ENCODE measurements at places on chromosomes 6 and 20.

- no peak for DNase-seq
Measured at GRCh38 chr6:15882915-15883314, 220.1 kb upstream of the DTNBP1 start.

DNA sequence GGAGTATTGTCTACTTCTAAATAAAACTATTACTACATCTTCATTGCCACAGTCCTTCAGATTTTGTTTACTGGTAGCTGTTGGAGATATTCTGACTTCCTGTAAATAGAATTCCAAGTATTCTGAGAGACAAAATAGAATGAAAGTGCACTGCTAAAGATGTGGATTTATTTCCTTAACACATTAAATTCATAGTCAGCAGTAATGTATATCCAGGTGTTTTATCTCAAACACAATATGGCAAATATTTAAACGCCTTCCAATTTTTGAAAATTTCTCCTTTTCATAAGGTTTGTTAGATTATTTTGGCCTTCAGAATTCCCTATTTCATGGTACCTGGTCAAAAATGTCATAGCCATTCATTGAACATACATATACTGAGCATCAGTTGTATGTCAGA is 84.3 kb upstream of the MEI4 start:
- DNase-seq: no peak

DNA sequence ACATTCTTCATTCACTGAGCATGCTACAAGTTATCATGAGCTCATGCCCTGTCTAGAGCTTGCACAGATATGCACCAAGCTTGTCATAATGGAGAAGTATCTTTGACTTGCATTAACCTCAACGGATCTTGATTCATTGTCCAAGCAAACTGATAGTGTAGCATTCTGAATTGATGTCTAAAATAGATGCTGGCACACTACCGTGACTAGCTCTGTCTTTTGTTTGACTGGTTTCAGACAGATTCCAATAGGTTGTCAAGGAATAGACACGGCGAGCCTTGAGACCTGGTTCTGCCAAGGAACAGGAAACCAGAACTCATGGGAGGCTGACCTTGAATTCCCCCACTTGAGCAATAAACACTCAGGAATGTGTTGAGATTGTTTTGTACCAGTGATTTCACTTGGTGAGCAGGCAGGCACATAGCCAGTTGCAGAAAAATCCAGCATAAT is 1153.1 kb upstream of the GJE1 start:
- DNase-seq: no peak

DNA sequence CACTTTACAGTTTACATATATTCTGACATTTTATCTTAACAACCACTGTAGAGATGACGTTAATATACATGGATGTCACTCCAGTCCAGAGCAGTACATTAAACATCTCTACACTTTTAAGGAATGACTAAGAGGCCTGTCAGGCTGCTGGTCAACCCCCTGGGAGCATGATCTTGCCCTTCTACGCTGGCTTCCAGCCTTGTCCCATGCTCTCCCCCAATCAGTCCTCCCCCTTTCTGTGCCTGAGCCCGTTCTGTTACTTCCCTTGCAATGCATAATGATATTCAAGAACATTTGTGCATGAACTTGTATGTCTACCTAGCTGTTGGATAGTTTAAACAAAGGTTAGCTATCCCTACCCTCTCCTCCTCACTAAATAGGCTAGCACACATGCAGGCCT is 40.5 kb upstream of the PLCB4 start:
- DNase-seq: no peak

GRCh38 chr6:70813885-70814284 is 143.0 kb downstream of the B3GAT2 start:
- DNase-seq: no peak

GRCh38 chr6:52426667-52427066 is 6.5 kb downstream of the EFHC1 start:
- no peak for DNase-seq

DNA sequence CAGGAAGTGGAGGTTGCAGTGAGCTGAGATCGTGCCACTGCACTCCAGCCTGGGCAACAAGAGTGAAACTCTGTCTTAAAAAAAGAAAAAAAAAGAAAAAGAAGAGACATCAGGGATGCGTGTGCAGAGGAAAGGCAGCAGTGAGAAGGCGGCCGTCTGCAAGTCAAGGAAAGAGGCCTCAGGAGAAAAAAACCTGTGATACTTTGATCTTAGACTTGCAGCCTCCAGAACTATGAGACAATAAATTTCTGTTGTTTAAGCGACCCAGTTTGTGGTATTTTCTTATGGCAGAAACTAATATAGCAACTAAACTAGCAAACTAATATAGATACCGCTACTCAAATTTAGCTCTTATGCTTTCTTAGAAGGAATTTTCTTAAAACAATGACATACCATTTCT is 36.1 kb downstream of the FGD2 start:
- no peak for DNase-seq

- DNase-seq: peak; percentile 54
Measured at GRCh38 chr6:145749632-145750031, 14.3 kb upstream of the EPM2A start.

DNA sequence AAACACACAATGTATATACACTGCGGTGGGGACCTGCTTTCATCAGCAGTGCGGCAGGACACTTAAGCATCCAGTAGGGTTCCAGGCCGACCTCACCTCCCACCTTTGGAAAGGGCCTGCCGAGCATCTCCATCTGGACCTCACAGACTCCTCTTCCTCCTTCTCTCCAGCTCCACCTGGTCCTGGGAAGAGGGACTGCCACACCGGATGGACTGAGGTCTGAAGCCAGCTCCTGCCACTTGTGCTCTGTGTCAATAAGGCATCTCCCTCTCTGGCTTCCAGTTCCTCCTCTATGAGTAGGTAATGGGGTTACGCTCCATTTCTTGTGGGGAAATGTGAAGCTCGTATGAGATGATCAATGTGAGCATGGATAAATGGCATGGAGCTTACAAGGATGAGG is 19.1 kb upstream of the NNAT start:
- no peak for DNase-seq

GRCh38 chr20:3663031-3663701 is at the start of gene GFRA4:
TSS of gene GFRA4 (minus strand) at chr20:3663399. CDS start at chr20:3663399, 0 bp downstream.
- no peak for DNase-seq

- DNase-seq: no peak
Measured at GRCh38 chr6:33249732-33250630, 21.7 kb downstream of the VPS52 start.

DNA sequence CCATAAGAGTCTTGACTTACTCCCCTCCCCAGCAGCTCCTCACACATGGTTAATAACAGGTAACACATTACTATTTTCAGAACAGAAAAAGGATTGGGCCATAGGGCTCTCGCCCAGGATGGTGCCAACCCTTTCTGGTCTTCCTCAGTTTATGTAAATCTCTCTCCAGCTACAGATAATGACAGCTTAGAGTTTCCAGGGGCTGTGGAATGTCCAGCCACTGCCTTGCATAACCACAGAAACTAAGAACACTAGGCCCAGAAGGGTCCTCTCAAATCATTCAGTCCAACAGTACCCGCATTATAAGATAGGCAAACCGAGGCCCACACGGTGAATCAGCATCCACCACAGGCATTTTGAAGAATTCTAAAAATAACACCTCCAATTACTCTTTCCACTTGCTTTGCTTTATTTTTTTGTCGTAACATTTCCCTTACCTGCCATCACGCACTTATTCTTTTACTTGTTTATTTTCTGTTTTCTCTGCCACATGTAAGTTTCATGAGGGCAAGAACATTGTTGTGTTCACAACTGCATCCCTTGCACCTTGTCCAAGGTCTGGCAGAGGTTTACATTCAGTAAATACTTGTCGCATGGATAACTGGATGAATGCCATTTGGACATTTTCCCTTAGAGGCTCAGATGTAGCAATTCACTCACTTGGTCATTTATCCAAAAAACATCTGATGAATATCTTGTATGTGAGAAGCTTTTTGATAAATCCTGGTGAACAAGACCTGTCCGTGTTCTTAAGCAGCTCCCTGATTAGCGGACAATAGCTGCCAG is 6.4 kb upstream of the SDC4 start:
- no peak for DNase-seq

GRCh38 chr6:109383438-109383940 is 1.2 kb upstream of the CD164 start:
- DNase-seq: no peak

Measured in AML-193 (cell line).